ENCODE measurements at places on chromosomes 13 and 19.
A peak's percentile ranks its signal among the peaks of the same experiment; 100 is the strongest.

DNA sequence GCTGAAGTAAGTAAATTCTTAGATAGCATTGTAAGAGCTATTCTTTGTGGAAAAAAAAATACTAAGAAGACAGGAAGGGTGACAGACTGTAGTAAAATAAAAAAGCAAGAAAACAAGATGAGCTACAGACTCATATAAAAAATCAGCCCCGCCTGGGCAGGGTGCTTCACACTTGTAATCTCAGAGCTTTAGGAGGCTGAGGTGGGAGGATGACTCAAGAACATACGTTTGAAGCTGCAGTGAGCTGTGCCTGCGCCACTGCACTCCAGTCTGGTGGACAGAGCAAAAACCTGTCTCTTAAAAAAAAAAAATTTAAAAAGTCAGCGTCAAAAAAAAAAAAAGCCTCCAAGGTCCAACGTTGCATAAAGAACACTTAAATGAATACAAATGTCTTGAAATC is 102.1 kb downstream of the VWA8 start:
- DNase-seq, result no peak

GRCh38 chr19:16660763-16661479 is at the start of gene TMEM38A:
TMEM38A (plus strand) TSS chr19:16661139; CDS start chr19:16661218, 79 bp downstream.
- peak; percentile 86 for DNase-seq

GRCh38 chr19:35117116-35117515 is 1.5 kb downstream of the FXYD3 start:
- DNase-seq, result no peak

- no peak for DNase-seq
Observed at GRCh38 chr13:107901230-107901629, 314.1 kb downstream of the LIG4 start.

DNA sequence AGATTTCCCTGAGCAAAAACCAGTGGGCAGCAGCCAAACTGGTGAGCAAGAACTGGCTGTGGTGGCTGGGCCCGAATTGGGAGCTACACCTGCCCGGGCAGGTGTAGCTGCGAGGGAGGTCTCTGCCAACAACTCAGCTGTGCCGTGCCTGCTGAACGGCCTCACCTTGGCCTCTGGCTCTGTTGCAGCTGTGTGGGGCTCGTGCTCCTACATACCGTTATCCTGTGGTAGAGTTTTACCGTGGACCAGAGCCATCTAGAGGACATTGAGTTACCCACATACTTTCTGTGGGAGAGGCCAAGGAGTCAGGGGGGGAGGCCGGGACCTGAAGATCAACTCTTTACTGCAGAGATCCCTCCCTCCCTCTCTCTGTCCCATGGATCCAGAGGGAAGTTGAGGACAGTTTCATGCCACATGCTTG is 113.2 kb downstream of the TM9SF2 start:
- peak; percentile 69 for DNase-seq

DNA sequence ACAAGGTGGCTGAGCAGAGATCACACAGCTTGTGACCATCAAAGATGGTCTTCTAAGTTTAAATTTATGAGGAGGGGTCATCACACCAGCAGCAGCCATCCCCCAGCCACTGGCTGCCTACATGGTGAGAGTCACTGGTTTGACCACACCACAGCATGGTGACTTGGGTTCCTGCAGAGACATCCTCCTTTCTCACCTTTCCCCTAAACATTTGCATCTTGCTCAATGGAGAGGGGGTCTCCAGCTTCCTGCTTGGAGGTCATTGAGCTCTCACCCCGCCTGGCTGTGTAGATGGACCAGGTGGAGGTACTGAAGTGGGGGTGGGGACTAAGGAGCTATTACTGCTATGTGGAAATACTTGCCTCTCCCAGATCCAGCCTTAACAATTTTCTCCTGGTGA is 247.6 kb upstream of the ARGLU1 start:
- no peak for DNase-seq

GRCh38 chr19:33832633-33833032 is 36.0 kb downstream of the KCTD15 start:
- DNase-seq, result no peak

DNA sequence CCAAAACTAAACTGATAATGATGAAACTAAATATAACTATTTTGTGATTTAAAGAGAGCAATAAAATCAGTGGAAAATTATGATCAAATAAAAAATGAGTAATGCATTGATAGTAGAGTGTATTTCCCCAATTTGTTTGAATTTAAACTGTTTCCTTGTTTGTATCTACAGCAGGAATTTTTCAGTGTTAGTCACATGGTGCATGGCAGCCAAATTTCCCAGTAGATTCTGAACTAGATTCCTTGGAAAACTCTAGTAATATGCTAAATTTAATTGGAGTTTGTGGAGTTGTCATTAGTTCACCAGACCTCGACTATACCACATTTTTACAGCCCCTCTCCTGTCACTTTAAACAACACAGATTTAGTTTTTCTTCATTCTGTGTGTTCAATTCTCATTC is 156.2 kb downstream of the PCCA start:
- no peak for DNase-seq

- DNase-seq, result no peak
Observed at GRCh38 chr19:38190061-38190460, 34.0 kb downstream of the DPF1 start.

DNA sequence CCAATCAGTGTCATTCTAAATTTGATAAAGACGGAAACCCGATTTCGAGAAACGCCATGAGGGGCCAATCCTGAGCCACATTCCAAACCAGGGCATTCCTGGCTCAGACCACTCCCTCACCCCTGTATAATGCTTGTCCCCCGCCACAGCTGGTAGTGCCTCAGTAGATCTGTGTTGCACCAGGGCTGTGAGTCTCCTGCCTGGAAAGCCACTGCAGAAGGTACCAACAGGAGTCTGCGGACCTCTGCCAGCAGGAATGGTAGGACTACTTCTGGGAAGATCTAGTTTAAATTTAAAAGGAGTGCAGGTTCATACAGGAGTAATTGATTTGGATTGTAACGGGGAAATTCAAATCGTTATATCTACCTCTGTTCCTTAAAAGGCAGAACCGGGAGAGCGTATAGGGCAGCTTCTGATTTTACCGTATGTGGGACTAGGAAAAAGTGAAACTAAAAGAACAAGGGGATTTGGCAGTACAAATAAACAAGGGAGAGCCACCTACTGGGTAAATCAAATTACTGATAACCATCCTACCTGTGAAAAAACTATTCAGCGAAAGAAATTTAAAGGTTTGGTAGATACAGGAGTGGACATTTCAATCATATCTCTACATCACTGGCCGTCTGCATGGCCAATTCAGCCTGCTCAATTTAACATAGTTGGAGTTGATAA is 20.8 kb upstream of the ZNF266 start:
- DNase-seq, result no peak

- peak; percentile 53 for DNase-seq
Observed at GRCh38 chr13:23928985-23929384, 31.7 kb upstream of the C1QTNF9B start.

DNA sequence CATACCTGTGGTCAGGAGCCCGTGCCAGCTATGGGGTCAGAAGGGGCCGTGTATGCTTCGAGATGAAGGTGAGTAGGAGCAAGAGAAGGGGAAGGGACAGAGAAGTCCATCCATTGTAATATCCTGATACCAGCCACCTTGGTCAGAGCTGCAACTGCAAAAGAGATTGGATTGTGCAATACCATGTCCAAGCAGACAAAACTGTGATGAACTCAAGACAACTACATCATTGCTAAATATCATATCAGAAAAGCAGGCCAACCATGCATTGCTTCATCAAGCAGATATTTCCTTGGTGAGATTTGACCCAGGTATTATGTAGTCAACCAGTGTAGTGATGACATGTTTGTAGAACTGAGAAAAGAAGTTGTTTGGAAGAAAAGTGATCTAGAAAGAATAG is 12.1 kb downstream of the HNRNPUL1 start:
- no peak for DNase-seq

- DNase-seq, result no peak
Observed at GRCh38 chr19:58406818-58407657, 1.4 kb upstream of the ZNF584 start.

- DNase-seq, result no peak
Observed at GRCh38 chr13:32125221-32125689, 93.7 kb downstream of the FRY start.

- DNase-seq, result no peak
Observed at GRCh38 chr19:49831592-49831991, 13.5 kb downstream of the MED25 start.

All from D341Med (cell line).